ENCODE measurements at places on chromosomes 12 and 14.
A peak's percentile ranks its signal among the peaks of the same experiment; 100 is the strongest.

DNA sequence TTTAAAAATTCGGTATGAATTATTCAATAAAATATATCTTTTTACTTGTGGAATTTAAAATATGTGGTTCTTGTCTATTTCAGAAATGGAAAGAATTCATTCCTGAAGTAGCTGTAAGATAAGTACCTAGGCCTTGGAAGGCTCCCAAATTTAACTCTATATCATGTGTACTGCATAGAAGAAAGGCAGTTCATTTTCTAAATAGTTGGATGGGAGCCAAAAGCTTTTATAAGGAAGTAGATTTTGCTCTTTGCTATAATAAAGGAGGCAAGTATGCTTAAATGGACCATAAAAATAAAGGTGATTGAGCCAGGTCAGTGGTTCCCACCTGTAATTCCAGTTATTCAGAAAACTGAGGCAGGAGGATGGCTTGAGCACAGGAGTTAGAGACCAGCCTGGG, 187.5 kb downstream of the ATXN7L3B start:
- H3K4me3 ChIP-seq = no peak overlapping the region
- H3K4me1 ChIP-seq = no peaks in the 10 kb centered on the region

GRCh38 chr12:32252199-32253073, 145.8 kb downstream of the BICD1 start:
- peaks cover 18% of the 10 kb centered on the region for H3K36me3 ChIP-seq
- DNase-seq = no peak
- H3K27me3 ChIP-seq = no peaks in the 10 kb centered on the region
- peaks cover 17% of the 10 kb centered on the region for H3K4me1 ChIP-seq
- peak overlapping the region; percentile 86 for H3K27ac ChIP-seq

GRCh38 chr14:77825895-77826519, 26.1 kb downstream of the ADCK1 start:
- H3K4me1 ChIP-seq = no peaks in the 10 kb centered on the region
- no peak overlapping the region for H3K27ac ChIP-seq
- H3K4me3 ChIP-seq = no peak overlapping the region
- peaks cover 28% of the 10 kb centered on the region for H3K36me3 ChIP-seq
- H3K27me3 ChIP-seq = no peaks in the 10 kb centered on the region

- H3K36me3 ChIP-seq = peaks cover 50% of the 10 kb centered on the region
- no peak overlapping the region for H3K27ac ChIP-seq
- H3K4me3 ChIP-seq = no peak overlapping the region
- no peaks in the 10 kb centered on the region for H3K4me1 ChIP-seq
- no peaks in the 10 kb centered on the region for H3K27me3 ChIP-seq
These were observed 114.9 kb downstream of the METTL25 start for GRCh38 chr12:82473111-82473754.

DNA sequence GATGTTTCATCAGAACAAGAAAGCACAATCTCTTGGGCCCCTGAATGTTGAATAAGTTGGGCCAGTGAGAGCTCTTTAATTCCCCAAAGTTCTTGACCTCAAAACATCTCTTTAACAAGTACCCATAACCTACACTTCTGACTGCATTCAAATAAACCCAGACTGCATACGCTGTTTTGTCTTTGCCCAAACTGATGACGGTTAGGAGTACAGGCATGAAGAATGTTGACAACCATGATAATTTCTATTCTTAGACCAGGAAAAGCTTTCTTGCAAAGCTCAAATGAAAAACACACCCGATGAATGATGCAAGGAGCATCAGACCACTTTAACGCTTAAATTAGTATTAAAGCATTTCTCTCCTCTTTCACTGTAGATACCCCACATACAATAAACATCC, 11.7 kb upstream of the RAB3IP start:
- H3K27ac ChIP-seq = no peak overlapping the region
- no peaks in the 10 kb centered on the region for H3K4me1 ChIP-seq
- H3K36me3 ChIP-seq = no peaks in the 10 kb centered on the region
- no peak overlapping the region for H3K4me3 ChIP-seq
- no peak for DNase-seq

GRCh38 chr12:93010461-93010860, 81.4 kb upstream of the EEA1 start:
- no peak overlapping the region for H3K27ac ChIP-seq
- no peaks in the 10 kb centered on the region for H3K27me3 ChIP-seq
- peaks cover 4% of the 10 kb centered on the region for H3K4me1 ChIP-seq
- DNase-seq = no peak

- no peak for DNase-seq
- H3K4me1 ChIP-seq = no peaks in the 10 kb centered on the region
- peaks cover 11% of the 10 kb centered on the region for H3K27me3 ChIP-seq
- H3K4me3 ChIP-seq = no peak overlapping the region
- no peaks in the 10 kb centered on the region for H3K36me3 ChIP-seq
These were observed 68.2 kb downstream of the SLC15A4 start for GRCh38 chr12:128755566-128755965.

DNA sequence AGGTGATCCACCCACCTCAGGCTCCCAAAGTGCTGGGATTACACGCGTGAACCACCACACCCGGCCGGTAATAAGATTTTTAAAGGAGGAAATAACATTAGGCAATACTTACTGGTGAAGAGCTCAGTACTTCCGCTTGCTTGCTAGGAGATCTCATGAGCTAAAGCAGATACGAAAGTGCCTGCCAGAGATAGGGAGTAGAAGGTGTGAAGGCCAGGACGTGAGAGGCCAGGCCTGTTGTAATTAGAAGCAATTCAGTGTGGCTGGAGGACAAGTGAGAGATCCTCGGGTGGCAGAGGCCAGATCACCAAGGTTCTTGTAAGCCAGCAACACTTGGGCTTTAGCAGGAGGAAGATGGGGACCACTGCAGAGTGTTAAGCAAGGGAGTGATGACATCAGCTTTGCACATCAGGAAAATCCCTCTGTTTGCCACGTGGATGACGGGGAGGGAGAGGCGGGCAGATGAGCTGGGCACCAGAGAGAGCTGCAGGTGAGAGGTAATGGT, 7.6 kb downstream of the TECPR2 start:
- peaks cover 20% of the 10 kb centered on the region for H3K4me1 ChIP-seq
- no peaks in the 10 kb centered on the region for H3K27me3 ChIP-seq
- H3K4me3 ChIP-seq = no peak overlapping the region
- no peak overlapping the region for H3K27ac ChIP-seq

GRCh38 chr14:99459481-99460100, 21.1 kb downstream of the SETD3 start:
- H3K36me3 ChIP-seq = peaks cover 45% of the 10 kb centered on the region
- no peak overlapping the region for H3K27ac ChIP-seq
- peaks cover 5% of the 10 kb centered on the region for H3K4me1 ChIP-seq
- no peak for DNase-seq

DNA sequence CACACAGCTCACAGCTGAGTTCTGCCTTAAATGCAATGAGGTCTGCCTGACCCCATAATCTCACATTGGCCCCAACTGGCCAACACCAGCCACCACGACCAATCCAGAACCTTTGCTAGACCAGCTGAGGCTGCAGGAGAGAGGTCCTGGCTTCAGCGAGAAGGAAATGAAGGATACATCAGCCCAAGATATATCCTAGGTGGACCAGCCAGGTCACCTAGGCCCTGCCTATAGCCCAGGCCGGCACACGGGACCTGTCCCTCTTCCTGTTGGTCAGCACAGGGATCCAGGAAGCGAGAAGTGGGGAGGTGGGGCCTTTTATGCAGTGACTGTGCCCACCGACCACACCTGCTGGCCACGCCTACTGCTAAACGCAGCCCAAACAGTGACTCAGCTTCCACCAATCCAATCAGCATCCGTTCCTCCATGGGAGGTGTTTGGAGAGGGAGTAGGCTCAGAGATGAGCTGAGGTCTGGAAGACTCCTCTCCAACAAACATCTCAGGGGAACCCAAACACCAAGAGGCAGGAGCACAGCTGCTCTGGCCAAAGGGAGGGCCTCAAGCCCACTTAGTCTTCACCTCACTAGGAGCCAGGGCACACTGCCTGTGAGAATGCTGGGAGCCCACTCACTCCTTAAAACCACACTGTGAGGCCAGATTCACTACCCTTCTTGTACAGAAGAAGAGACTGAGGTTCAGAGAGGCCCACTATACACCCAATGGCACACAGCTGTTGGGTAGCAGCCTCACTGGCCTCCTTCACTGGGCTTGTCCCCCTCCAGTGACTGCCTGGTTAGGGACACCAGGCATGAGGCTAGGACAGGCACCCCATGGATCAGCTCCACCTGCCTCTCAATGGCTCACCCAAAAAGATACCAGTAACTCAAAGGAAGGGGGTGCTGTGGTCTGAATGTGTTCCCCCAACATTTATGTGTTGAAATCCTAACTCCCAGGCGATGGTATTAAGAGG, 51.3 kb upstream of the PPP2R5C start:
- H3K27me3 ChIP-seq = peaks cover 7% of the 10 kb centered on the region
- H3K4me1 ChIP-seq = peaks cover 13% of the 10 kb centered on the region
- H3K4me3 ChIP-seq = no peak overlapping the region
- DNase-seq = no peak
- H3K36me3 ChIP-seq = no peaks in the 10 kb centered on the region
- no peak overlapping the region for H3K27ac ChIP-seq

DNA sequence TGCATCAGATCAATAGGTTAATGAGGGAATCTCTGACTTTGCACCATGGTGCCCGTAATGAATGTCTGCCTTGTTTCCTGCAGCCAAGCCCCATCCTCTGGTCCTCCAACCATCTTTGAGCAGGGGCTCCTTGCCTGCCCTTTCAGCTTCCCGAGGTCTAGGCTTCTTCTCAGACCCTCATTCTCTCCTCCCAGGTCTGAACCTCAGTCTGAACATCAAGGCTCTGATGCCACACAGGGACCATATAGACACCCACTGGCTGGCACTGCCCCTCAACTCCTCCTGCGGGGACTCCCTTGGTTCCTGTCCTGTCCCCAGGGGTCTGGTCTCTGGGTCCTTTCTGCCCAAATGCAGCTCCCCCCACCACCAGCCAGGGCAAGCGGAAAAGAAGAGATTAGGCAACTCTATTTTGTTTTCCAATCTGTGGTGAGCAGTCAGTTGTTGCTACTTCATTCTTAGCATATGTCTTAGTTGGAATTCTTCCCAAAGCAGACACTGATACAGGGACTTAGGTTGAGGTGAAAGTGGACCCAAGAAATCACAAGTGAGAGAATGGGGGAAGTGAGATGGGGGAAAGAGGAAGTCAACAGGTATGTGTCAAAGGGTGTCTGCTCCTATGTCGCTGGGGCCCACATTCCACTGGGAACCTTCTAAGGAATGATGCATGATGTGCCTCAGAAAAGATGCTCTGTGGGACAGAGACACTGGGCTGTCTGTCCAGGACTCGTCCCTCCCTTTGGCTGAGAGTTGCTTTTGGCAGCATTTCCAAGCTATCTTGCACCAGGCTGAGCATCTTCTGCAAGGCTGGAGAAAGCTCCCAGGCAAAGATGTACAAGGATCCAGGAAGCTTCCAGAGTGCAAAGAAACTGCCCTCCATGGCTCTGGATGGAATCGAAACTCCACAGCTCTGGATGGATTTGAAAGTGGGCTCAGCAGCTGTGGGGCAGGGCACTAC, 1096.5 kb upstream of the TMEM132C start:
- H3K27ac ChIP-seq = no peak overlapping the region
- no peak for DNase-seq
- peaks cover 6% of the 10 kb centered on the region for H3K27me3 ChIP-seq

DNA sequence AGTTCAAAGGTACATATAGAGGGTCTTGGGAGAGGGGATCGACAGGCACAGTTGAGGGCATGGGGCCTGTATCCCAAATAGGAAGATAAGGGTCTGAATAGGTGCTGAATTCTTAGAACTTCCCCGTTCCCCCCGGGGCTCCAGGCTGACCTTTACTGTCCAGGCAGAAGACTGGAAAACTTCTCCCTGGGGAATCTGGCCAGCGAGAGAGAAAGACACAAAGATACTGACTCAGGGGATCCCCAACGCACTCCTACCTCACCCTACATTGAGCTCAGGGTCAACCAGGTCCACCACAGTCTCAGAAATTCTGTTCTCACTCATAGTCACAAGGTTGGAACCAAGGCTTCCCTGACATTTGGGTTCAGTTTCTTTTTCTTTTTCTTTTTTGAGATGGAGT, 46.2 kb downstream of the ACACB start:
- H3K4me1 ChIP-seq = no peaks in the 10 kb centered on the region
- H3K27me3 ChIP-seq = no peaks in the 10 kb centered on the region
- no peak overlapping the region for H3K27ac ChIP-seq
- no peak overlapping the region for H3K4me3 ChIP-seq

DNA sequence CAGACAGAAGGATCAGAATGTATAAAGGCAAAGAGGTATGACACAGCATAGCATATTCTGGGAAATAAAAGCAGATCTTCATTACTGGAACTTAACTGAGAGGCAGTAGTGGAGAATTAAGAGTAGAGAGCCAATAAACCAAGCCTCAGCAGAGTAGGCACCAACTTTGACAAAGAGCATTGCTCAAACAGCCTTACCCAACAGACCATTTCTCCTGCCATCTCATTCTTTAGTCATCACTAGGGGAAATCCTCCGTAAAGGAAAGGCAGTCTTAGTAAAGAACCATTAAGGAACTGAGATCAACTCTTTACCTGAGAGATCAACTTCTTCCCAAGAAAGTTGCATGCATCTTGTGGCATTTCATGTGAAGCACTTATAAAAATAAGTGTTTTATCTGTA, 36.6 kb downstream of the SENP1 start:
- H3K27ac ChIP-seq = no peak overlapping the region
- H3K27me3 ChIP-seq = no peaks in the 10 kb centered on the region
- DNase-seq = no peak
- H3K4me3 ChIP-seq = no peak overlapping the region

DNA sequence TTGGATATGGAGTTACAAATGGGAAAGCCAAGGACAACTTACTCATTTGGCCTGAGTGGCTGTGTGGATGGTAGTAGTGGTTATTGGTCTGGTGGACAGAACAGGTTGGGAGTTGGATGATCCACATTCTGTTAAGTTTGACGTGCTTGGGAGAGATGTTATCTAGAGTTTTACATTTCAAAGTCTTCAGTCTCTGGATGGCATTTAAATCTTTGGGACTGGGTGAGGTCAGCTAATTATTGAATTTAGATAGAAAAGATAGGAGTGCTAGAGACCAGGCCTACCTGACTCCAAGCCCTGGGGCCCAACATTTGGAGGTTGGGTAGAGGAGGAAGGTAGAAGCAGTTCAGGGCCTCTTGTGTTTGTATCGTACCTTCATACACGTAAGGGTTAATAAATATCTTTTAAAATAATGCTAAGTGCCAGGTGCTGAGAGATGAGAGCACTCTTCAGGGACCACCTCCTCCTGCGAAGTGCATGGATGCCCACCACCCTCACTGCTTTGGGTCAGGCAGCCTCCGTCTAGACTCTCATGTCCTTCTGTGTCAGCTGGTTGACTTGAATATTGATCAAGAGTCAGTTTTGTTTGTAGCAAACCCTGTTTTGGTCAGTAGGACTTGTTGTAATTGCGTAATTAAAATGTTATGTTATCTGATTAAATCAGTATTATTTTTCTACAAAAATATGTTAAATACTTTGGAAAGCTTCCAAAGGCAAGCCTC, 460.4 kb upstream of the RGS6 start:
- peaks cover 13% of the 10 kb centered on the region for H3K4me1 ChIP-seq
- peak overlapping the region; percentile 42 for H3K27ac ChIP-seq
- no peak for DNase-seq
- H3K27me3 ChIP-seq = no peaks in the 10 kb centered on the region

- DNase-seq = peak; percentile 37
- H3K27ac ChIP-seq = no peak overlapping the region
- peaks cover 11% of the 10 kb centered on the region for H3K4me1 ChIP-seq
- peak overlapping the region; percentile 31 for H3K4me3 ChIP-seq
- no peaks in the 10 kb centered on the region for H3K27me3 ChIP-seq
- H3K36me3 ChIP-seq = no peaks in the 10 kb centered on the region
These were observed 224.1 kb downstream of the ASCL1 start for GRCh38 chr12:103181366-103182152.

- H3K4me1 ChIP-seq = no peaks in the 10 kb centered on the region
- H3K27ac ChIP-seq = no peak overlapping the region
- DNase-seq = peak; percentile 9
- H3K36me3 ChIP-seq = peaks cover 51% of the 10 kb centered on the region
- no peaks in the 10 kb centered on the region for H3K27me3 ChIP-seq
These were observed 29.3 kb upstream of the ATF1 start for GRCh38 chr12:50734409-50735263.

Data from memory B cell (primary cell).